ENCODE measurements at places on chromosomes 5 and 9.

GRCh38 chr9:122374885-122375420 is 4.1 kb downstream of the PTGS1 start:
- no peaks in the 10 kb centered on the region for H3K36me3 ChIP-seq
- peaks cover 7% of the 10 kb centered on the region for H3K4me1 ChIP-seq
- no peak overlapping the region for H3K27ac ChIP-seq
- peaks cover 40% of the 10 kb centered on the region for H3K27me3 ChIP-seq
- no peak for DNase-seq

DNA sequence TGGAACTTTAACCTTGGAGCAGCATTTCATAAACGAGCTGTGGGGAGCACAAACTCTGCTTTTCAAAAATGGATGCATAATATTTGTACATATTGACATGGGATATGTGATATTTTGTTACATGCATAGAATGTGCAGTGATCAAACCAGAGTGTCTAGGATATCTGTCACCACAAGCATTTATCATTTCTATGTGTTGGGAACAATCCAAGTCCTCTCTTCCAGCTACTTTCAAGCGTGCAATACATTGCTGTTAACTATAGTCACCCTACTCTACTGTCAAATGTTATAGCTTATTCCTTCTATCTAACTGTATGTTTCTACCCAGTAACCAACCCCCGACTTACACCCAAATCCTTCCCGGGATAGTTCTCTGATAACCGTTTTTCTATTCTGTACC is 15.0 kb upstream of the C5orf58 start:
- H3K4me1 ChIP-seq: no peaks in the 10 kb centered on the region
- H3K36me3 ChIP-seq: no peaks in the 10 kb centered on the region
- no peak for DNase-seq
- no peak overlapping the region for H3K27ac ChIP-seq

GRCh38 chr5:132228241-132229035 is 785 bp upstream of the P4HA2 start:
- DNase-seq: no peak
- peaks cover 4% of the 10 kb centered on the region for H3K4me1 ChIP-seq
- H3K4me3 ChIP-seq: peak overlapping the region; percentile 43
- peaks cover 38% of the 10 kb centered on the region for H3K27me3 ChIP-seq
- no peak overlapping the region for H3K27ac ChIP-seq
- H3K36me3 ChIP-seq: no peaks in the 10 kb centered on the region

DNA sequence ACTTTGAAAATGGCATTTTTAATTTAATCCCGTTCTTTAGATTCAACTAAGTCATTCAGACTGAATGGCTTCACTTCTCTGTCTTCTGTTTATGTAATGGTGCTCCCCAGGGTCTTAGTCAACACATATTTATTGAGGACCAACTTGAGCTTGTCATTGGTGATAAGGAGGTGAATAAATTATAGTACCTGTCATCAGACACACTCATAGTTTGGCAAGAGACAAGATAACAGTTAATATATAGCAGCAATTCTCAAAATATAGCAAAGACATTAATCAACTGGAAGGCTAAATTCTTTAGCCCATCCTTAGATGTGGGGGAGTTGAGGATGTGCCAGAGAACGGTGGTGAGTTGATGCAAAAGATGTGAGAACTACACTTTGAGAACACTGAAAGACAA is 78.4 kb downstream of the MACIR start:
- no peaks in the 10 kb centered on the region for H3K4me1 ChIP-seq
- no peak overlapping the region for H3K4me3 ChIP-seq
- no peak for DNase-seq
- no peaks in the 10 kb centered on the region for H3K36me3 ChIP-seq
- H3K27me3 ChIP-seq: peaks cover 5% of the 10 kb centered on the region

DNA sequence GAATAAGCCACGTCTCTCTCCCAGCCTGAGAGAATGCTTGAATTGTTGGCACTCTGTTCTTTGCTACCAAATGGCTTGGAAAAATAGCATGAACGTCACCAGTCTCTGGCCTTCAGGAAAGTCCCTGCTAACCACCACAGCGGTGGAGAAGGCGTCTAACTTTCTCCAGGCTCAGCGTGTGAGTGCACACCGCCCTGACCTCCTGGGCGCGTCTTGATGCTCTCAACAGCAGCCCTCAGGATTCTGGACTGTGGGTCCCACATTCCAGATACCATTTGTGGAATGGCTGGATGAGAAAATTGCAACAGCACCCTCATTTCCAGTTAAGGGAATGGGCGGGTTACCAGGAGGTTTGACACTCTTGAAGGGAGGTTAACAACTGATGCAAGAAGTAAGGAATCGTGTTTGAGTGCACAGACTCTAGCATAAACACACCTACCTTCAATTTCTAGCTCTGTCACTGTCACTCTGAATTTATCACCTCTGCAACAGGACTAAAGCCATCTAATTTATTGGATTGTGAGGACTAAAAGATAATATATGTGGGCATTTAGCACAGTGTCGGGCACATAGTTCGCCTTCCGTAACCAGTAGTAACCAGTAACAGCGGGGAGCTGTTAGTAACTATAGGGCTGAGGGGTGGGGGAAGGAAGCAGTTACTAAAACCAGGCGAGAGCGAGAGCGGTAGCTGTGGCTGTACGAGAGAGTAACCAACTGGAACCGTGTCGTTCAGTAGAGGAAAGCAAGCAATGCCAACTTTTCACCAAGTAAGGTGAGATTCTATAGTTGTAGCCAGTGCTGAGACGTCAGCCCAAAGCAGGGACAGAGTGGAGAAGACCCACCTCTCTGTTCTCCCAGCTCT is 807 bp upstream of the PLGRKT start:
- no peaks in the 10 kb centered on the region for H3K27me3 ChIP-seq
- H3K27ac ChIP-seq: peak overlapping the region; percentile 98
- peak overlapping the region; percentile 92 for H3K4me3 ChIP-seq

- no peaks in the 10 kb centered on the region for H3K4me1 ChIP-seq
- no peak overlapping the region for H3K27ac ChIP-seq
- no peaks in the 10 kb centered on the region for H3K36me3 ChIP-seq
- no peaks in the 10 kb centered on the region for H3K27me3 ChIP-seq
- no peak for DNase-seq
Observed at GRCh38 chr5:147956842-147957223, 50.5 kb upstream of the C5orf46 start.

DNA sequence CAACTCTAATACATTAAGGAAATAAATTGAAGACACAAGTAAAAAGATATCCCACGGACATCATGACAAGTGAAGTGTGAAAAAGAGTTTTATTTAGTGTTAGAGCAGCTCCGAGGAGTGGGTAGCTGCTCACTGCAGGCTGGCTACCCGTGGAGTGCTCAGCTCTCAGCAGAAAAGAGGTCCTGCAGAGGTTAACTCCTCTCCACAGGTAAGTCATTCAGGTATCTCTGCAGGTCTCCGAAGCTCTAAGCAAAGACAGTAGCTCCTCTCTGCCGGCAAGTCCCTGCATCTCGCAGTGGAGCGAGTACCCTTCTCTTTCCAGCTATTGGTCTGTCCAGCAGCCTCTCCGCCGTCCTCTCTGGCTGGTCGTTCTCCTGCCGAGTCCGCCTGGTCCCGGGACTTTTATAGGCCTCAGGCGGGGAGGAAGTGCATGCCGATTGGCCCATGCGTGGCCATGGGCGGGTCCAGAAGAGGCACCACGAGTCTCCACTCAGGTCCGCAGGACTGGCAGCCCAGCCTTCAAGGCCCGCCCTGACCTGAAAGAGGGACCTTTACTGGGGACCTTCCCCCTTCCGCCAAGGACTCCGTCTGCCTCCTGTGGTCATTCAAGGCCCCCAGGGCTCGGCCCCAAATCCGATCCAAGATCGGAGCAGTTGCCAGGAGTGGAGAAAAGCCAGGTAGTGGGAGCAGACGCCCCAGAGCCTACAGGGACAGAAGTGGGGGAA is 29.9 kb downstream of the BTNL9 start:
- no peak overlapping the region for H3K27ac ChIP-seq
- no peaks in the 10 kb centered on the region for H3K4me1 ChIP-seq
- H3K4me3 ChIP-seq: no peak overlapping the region
- H3K36me3 ChIP-seq: no peaks in the 10 kb centered on the region
- peaks cover 51% of the 10 kb centered on the region for H3K27me3 ChIP-seq

DNA sequence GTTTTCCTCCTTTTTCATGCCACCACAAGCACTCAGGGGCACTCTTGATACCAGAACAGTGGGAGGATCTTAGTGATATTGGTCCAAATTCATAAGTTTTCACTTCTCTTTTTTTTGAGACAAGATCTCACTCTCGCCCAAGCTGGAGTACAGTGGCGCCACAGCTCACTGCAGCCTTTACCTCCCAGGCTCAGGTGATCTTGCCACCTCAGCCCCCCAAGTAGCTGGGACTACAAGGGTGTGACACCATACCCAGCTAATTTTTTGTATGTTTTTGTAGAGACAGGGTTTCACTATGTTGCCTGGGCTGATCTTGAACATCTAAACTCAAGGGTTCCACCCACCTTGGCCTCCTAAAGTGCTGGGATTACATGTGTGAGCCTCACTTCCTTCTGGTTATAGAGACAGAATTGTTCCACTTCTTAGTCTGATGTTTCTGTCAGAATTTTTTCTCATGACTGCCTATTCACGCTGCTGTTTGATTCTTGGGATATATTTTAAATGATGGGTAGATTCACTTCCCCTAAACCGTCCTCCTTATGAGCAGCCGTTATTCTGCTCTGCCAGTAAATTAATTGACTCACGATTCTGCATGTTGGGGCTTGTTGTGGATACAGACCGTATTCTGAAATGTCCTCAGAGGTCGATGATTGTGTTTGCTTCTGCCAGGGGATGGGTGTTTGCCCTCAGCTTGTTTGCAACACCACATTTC is 30.8 kb downstream of the MTAP start:
- no peaks in the 10 kb centered on the region for H3K27me3 ChIP-seq
- H3K4me1 ChIP-seq: peaks cover 73% of the 10 kb centered on the region

GRCh38 chr9:114820776-114821501 is 15.1 kb upstream of the TNFSF15 start:
- H3K4me1 ChIP-seq: peaks cover 25% of the 10 kb centered on the region
- no peak overlapping the region for H3K27ac ChIP-seq
- H3K36me3 ChIP-seq: no peaks in the 10 kb centered on the region
- H3K27me3 ChIP-seq: no peaks in the 10 kb centered on the region

GRCh38 chr5:143558048-143558447 is 154.6 kb upstream of the NR3C1 start:
- H3K27me3 ChIP-seq: peaks cover 3% of the 10 kb centered on the region
- no peak overlapping the region for H3K4me3 ChIP-seq
- no peaks in the 10 kb centered on the region for H3K36me3 ChIP-seq
- H3K4me1 ChIP-seq: peaks cover 6% of the 10 kb centered on the region
- DNase-seq: no peak

DNA sequence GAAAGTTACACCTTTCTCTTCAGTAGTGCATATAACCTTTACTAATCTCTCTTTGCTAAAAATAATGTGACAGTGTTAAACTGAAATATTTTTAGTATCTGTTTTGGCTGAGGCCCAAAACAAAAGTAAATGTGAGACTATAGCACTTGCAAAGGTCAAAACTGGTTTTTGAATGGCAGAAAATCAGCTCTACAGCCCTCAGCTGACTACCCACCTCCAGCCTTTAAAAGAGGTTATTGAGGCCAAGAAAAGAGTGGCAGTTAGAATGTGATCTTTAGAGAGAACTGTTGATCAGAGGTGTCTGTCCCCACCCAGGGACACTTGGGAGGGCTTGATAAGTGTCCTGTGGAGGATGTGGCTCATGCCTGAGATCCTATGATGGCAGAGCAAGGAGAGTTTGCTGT is 30.9 kb downstream of the PRKACG start:
- peaks cover 28% of the 10 kb centered on the region for H3K4me1 ChIP-seq
- H3K27me3 ChIP-seq: peaks cover 3% of the 10 kb centered on the region
- H3K36me3 ChIP-seq: no peaks in the 10 kb centered on the region
- H3K4me3 ChIP-seq: no peak overlapping the region
- DNase-seq: no peak

- no peaks in the 10 kb centered on the region for H3K36me3 ChIP-seq
- H3K4me1 ChIP-seq: no peaks in the 10 kb centered on the region
- H3K4me3 ChIP-seq: no peak overlapping the region
Observed at GRCh38 chr5:126965061-126965475, 65.3 kb downstream of the MARCHF3 start.

GRCh38 chr9:91857291-91858212 is 92.5 kb downstream of the ROR2 start:
- H3K27ac ChIP-seq: no peak overlapping the region
- no peak overlapping the region for H3K4me3 ChIP-seq
- DNase-seq: no peak
- no peaks in the 10 kb centered on the region for H3K4me1 ChIP-seq

DNA sequence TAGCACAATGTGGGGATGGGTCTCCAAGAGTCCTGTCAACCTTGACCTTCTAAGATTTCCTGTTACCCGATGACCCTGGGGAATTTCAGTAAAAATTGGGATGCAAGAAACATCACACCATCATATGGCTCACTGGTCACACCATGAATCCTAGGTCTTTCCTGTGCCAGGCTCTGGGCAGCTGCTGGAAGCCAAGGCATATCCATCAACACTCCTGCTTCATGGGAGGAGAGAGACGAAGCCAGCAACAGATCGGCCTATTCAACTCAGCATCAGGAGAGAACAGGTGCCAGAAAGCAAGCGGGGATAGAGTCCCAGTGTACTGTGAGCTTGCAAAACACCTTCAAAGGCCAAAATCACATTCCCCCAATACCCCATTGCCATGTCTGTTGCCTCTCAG is 6.5 kb upstream of the NEK6 start:
- no peak overlapping the region for H3K27ac ChIP-seq
- peaks cover 16% of the 10 kb centered on the region for H3K4me1 ChIP-seq
- no peaks in the 10 kb centered on the region for H3K36me3 ChIP-seq
- no peak overlapping the region for H3K4me3 ChIP-seq
- DNase-seq: no peak
- H3K27me3 ChIP-seq: peaks cover 1% of the 10 kb centered on the region

DNA sequence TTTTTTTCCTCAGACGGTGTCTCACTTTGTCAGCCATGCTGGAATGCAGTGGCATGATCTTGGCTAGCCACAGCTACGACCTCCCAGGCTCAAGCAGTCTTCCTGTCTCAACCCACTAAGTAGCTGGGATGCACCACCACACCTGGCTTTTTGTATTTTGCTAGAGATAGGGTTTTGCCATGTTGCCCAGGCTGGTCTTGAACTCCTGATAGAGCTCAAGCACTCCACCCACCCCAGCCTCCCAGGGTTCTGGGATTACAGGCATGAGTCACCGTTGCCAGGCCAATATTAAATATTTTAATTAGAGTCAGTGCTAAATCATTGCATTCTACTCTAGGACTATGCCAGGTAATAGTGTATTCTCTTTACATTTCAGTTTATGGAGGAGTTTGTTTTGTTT is 41.5 kb downstream of the UBE2R2 start:
- H3K4me3 ChIP-seq: no peak overlapping the region
- H3K27ac ChIP-seq: no peak overlapping the region
- peaks cover 13% of the 10 kb centered on the region for H3K36me3 ChIP-seq
- H3K4me1 ChIP-seq: peaks cover 31% of the 10 kb centered on the region
- H3K27me3 ChIP-seq: no peaks in the 10 kb centered on the region

Data from activated naive CD4-positive, alpha-beta T cell treated with anti-CD3 and anti-CD28 coated beads for 36 hours (primary cell).